ENCODE measurements at places on chromosomes 5 and 9. TPM values are rescaled to one million over a fixed set of nuclear protein-coding genes. Genes with fewer than 3 reads are reported as not detected.

The SPACA9 gene
- 3.8 TPM for total RNA-seq

The PTGER4 gene
- 14.0 TPM for total RNA-seq

The ALG2 gene
- 22.9 TPM for total RNA-seq

DNA sequence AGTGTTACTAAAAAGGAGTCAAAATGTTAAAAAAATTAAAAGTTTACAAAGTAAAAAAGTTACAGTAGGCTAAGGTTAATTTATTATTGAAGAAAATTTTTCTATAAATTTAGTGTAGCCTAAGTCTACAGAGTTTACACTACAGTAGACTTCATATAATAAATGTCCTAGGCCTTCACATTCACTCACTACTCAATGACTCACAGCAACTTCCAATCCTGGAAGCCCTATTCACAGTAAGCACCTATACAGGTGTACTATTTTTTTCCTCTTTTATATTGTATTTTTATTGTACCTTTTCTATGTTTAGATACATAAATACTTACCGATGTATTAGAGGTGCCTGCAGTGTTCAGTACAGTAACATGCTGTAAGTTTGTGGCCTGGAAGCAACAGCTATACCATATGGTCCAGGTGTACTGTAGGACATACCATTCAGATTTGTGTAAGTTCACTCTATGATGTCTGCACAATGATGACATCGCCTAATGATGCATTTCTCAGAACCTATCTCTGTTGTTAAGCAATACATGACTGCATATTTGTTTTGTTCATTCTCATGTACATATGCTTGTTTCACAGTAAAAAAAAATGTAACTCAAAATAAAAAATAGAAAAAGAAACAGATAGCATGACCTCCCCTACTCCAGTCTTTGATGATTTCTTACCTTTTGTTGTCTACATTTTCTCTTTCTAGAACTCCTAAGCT, 64.7 kb downstream of the NR3C1 start:
- no peak for DNase-seq

DNA sequence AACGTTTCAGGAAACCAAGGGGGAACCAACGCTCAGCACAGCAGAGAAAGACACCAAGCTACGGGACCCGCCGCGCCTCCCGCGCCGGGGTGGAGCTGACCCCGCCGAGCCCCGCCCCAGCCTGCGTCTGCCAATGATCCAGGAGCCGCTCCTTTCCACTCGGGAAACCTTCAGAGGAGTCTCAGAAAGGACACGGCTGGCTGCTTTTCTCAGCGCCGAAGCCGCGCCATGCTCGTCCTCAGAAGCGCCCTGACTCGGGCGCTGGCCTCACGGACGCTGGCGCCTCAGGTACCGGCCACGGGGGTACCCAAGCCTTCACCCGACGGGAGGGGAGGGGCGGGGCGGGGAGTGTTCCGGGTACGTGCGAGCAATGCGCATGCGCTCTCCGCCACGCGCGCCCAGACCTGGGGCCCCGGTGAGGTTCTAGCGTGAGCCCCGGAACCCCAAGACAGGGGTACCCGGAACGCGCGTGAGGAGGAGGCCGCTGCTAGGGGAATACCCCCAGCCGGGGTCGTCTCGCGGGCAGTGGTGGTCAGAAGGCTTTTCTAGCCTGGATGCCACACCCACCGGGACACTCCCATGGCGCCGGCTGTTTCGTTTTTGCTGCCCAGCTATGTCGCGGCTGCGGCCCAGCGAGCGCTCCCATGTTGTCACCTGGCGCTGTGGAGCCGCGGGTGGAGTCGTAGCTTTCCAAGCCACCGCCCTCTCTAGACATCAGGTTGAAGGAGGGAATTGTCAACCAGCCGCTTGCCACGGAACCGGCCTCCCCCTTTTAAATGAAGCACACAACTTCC, at the start of gene NIPSNAP3A:
Gene NIPSNAP3A, plus strand, starts transcription at position 119 of the 794 bp plus-strand sequence. Its CDS starts 110 bp downstream, at position 229.
- DNase-seq = peak; percentile 93

DNA sequence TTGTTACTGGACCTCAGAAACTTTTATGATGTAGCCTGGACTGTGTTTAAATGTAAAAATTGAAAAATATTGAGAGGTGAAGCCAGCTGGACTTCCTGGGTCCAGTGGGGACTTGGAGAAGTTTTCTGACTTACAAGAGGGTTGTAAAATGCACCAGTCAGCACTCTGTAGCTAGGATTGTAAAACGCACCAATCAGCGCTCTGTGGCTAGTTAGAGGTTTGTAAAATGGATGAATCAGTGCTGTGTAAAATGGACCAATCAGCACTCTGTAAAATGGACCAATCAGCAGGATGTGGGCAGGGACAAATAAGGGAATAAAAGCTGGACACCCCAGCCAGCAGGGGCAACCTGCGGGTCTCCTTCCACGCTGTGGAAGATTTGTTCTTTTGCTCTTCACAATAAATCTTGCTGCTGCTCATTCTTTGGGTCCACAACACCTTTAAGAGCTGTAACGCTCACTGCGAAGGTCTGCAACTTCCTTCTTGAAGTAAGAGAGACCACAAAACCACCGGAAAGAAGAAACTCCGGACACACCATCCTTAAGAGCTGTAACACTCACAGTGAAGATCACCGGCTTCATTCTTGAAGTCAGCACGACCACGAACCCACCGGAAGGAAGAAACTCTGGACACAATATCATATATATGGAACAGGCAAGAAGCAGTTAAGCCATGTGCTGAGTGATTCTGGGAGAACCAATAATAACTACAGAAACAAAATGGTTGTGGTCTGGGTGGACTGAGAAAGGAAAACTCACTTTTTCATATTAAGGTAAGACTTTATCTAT, 201.3 kb downstream of the GABRG2 start:
- no peak for DNase-seq

DNA sequence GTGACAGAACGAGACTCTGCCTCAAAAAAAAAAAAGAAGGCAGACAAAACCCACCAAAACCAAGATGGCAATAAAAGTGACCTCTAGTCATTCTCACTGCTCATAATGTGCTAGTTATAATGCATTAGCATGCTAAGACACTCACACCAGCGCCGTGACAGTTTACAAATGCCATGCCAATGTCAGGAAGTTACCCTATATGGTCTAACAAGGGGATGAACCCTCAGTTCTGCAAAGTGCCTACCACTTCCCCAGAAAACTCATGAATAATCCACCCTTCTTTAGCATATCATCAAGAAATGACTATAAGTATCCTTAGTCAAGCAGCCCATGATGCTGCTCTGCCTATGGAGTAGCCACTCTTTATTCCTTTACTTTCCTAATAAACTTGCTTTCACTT, 4.7 kb upstream of the BICD2 start:
- no peak for DNase-seq

- DNase-seq = no peak
Observed at GRCh38 chr9:111527347-111527746, 2.4 kb downstream of the ZNF483 start.

- DNase-seq = no peak
Observed at GRCh38 chr5:33684496-33685159, 207.2 kb downstream of the ADAMTS12 start.

DNA sequence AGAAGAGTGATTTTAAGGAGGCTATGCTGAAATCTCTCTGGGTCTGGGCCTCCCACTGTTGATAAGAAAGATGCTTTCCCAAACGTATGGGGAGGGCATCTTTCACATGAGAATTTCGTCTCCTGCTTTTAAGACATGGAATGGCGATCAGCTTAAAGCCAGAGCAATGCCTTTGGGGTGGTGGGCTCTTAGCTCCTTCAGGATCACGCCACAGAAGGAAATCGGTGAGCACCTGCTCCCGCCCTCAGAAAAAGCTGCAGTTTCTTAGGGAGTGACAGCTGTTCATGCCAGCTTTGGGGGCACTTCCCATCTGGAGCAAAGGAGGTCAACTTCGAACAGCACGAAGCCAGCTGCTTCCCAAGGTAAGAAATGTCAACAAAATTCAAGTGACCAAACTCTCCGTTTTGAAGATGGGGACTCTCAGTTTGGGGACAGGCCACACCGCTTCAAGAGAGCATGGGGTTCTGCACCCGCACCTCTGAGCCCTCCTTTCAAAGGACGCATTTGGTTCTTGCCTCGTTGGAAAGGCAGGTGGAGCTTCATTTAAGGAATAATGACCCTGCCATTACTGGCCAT, 39.0 kb downstream of the TRIP13 start:
- DNase-seq = no peak

GRCh38 chr5:83102364-83102980, 25.1 kb downstream of the XRCC4 start:
- no peak for DNase-seq

- no peak for DNase-seq
Observed at GRCh38 chr9:118570066-118570465, 799.2 kb downstream of the BRINP1 start.

- no peak for DNase-seq
Observed at GRCh38 chr9:110807956-110808598, 139.5 kb downstream of the MUSK start.

DNA sequence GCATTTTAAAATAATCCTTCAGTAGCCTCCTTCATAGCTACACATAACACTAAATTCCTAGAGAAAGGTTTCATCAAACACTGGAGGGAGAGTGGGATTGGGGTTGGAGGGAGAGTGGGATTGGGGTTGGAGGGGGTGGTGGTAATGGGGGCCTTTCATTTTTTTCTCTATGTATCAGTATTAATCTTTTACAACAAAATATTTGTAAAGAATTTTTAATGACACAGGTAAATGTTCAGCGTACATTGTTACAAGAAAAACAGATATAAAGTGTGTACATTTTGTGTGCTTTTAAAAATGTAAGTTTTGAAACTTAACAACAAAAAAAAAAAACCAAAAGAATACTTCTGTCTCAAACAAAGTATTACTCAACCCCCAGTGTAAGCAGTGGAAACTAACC, 266.4 kb downstream of the DENND1A start:
- no peak for DNase-seq

DNA sequence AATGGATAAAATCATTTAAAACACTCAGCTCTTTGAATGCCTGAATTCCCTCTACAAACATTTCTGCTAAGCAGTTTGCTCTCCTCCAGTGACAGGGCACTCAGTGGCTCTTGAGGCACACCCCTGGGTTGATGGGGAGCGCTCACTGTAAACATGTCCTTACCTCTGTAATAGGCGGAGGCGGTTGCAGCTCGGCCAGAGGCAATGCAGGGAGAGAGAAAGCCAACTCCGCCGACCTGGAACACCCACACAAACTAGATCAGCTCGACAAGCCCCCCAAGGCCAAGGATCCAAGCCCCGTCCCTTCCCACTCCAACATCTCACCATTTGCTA, 329 bp downstream of the CDC23 start:
- no peak for DNase-seq

- no peak for DNase-seq
Observed at GRCh38 chr9:91074866-91075265, 273.2 kb downstream of the SYK start.

DNA sequence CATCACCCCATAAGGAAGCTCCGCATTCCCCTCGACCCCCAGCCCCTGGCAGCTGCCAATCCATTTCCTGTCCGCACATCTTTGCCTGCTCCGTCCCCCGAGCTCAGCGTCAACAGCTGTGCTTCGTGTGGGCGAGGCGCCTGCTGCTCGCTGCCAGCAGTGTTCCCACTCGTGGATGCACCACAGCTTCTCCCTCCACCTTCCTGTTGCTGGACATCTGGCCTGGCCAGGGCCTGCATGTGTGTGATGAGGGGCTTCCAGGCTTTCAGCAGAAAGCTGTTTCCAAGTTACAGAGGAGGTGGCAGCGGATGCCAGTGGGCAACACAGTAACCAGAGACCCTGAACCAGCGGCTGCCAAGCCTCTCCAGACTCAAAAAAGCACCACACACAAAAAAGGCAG, 86.0 kb downstream of the PRRT1B start:
- peak; percentile 70 for DNase-seq

Measured in tongue (tissue), 3 donors.